Left kidney (tissue), 8 donors: ENCODE measurements at places on chromosomes 1 and 21. TPM values are rescaled to one million over a fixed set of nuclear protein-coding genes. Genes with fewer than 3 reads are reported as not detected.

DNA sequence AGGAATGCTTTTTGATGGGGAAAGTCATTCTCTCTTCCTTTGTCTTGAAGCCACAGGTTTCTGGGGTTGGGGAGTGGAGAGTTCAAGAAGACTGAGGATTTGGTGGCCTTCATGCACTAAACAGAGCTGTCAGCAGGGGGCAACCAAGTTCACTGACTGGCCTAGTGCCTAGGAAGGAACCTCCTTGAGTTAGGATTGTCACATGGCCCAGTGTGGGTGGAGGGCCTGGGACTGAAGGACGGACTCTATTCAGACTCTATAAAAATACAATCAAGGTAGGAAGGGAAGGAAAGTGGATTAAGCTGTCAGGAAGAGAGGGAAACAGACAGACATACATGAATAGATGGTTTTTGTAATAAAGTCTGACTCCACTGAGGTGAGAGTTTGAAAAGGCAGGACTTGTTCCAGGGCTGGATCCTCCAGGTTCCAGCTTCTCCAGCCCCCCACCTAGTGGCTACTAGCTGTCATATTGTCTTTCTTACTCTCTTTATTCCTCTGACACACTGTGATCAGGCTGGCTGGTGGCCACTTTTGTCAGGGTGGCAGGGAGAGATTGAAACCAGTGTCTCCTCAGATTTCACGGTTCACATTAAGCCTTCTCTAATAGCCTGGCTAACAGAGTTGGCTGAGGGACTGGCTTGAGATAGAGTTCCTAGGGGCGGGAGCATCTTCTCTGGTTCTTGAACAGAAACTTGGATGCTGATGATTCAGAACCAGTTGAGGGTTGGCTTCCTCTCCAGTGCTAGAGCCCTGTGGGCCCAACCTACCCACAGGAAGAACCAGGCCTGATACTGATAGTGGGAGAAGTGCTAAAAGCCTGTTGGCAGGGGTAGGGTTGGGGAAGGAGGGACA lies 4.1 kb upstream of the SH3BGRL3 start:
- DNase-seq: peak; percentile 76

DNA sequence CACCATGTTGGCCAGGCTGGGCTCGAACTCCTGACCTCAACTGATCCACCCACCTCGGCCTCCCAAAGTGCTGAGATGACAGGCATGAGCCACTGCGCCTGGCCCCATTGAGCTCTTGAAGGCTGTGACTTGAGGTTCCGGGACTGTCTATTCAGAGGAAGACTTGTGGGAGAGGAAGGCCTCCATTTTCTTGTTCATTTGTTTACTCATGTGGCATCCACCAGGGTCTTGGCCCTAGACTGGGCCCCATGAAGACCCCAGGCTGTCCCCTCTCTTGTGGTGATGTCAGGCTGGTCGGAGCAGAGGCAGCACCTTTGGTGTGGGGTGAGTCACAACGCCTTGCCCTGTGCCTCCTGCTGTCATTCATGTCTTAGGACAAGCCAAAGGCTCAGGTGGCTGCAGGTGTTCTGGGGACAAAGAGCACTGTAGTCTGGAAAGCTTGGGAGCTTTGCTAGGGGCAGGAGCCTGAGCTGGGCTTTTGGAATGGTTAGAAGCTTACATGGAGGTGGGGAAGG lies 224.6 kb upstream of the C1orf174 start:
- no peak for DNase-seq

The GLIS1 gene
- 2.5 TPM for polyA plus RNA-seq

DNA sequence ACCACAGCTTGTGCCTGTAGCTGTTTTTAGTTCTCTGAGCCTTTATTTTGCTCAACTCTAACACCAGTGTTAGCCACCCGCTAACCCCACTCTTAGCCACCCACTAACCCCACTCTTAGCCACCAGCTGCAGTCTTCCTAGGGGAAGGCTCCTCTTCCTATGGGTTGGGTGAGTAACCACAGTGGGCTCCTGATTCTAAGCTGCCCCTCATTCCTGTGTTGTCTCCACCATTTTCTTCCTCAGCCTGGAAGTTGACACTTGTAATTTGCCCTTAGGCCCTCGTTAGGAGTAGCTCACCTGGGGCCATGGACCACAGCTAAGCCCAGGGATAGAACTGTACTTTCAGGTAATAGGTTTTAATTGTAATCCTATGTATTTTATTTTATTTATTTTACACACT lies 782.9 kb upstream of the TPTE start:
- DNase-seq: no peak

- DNase-seq: no peak
Observed at GRCh38 chr1:145961425-145962156, 2.8 kb downstream of the ANKRD34A start.

DNA sequence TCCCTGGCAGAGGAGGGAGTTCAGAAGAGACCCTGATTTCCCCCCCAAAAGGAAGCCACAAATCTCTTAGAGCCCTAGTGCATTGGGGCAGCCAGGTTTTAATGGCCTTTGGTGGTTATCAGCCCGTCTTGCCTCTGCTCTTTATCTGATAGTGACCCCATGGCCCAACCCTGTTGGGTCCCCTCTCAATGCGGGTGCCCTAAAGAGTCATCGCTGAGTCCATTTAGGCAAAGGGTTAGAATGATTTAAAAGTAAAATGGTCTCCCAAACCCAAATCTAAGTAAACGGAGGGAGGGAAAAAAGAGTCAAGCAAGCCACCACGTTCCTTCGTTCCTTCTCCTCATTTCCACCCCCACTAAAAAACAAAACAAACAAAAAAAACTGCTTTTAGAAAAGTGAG lies 164.0 kb downstream of the RUNX1 start:
- no peak for DNase-seq

DNA sequence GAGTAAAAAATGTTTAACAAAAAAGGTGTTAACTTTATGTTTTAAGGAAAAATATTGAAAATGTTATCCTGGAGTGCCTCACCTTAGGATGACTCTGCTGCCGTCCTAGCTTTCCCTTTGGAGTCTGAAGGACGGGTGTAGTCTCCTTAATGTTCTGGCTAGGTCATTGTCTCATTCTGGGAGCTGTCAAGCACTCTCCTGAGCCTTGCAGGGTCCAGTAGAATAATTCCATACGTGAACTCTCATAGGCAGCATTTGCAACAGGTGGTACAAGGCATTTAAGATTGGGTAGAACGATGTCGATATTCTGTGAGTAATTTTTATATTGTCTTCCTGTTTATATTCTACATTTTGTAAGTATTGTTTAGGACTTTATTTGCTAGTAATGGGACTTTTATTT lies 283.6 kb upstream of the C1orf105 start:
- no peak for DNase-seq

GRCh38 chr1:97163591-97164275 lies 442.1 kb downstream of the PTBP2 start:
- DNase-seq: no peak

GRCh38 chr21:31203431-31204054 lies 140.5 kb downstream of the TIAM1 start:
- DNase-seq: no peak

The RGS8 gene
- 0.12 TPM for polyA plus RNA-seq

The FAM110D gene
- 0.63 TPM for polyA plus RNA-seq

DNA sequence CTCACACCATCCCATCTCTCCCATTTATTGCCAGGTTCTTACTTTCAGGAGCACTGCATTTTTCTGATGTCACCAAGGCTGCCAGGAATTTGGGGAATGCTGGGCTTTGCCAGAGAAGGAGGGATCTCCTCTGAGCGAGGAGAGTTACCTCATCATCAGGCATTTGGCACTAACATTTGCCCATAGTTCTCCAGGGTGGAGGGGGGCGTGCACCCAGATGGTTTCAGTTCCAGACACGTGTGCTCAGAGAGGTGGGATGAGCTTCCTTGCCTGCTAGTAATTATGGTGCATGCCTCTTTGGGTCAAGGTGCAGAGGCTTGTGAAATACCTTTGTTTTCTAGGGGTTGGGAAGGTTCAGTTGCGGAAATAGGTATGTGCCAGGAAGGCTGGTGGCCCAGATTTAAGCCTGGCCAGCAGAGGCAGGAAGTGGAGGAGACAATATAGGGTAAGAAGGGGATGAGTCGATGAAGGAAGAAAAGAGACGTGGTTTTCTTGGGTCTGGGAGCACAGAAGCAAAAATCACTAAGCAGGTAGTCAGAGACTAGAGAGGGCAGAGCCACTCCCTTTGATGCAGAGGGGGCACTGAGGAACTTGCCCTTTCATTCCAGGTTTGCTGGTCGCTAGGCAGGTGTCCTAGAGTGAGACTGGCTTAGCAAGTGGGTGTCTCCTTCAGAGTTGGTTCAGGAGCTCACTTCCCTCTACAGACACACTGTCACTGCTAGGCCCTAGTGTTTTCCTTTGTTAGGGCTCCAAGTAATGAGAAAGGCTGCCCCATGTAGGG lies 7.2 kb downstream of the TUFT1 start:
- peak; percentile 27 for DNase-seq

GRCh38 chr1:115457289-115457688 lies 119.2 kb upstream of the NGF start:
- peak; percentile 25 for DNase-seq

GRCh38 chr1:155062702-155063411 lies 683 bp upstream of the EFNA4 start:
- DNase-seq: no peak

The ORC1 gene
- polyA plus RNA-seq: 10.4 TPM

The SLC2A5 gene
- polyA plus RNA-seq: 0.88 TPM

DNA sequence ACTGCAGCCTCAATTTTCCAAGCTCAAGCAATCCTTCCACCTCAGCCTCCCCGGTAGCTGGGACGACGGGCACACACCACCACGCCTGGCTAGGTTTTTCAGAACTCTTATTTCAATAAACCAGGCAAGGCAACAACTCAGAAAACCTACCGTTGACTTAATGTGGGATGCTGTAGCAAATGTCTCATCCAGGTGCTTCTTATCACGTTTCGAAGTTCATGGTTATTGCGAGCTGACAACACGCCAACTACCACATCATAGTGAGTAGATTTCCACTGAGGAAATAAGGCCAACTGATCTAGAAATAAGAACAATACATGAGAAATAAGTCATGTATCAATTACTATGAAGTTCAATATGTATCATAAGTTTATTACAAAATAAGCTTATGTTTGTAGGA lies 9.7 kb downstream of the B3GALNT2 start:
- no peak for DNase-seq

- no peak for DNase-seq
Observed at GRCh38 chr1:180310095-180310494, 80.0 kb downstream of the LHX4 start.

DNA sequence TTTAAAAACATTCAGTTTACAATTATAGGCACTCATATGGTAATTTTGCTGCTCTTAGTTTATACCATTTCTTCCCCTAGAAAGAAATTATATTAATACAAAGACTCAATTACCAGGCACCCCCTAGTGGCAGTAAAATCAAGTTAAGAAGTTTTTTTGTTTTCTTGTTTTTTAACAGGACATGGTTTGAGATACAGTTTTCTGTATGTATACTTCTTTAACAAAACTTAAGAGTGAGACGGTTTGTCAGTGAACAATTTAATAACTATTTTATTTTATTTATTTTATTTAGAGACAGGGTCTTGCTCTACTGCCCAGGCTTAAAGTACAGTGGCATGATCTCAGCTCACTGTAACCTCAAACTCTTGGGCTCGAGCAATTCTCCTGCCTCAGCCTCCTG lies 224.6 kb downstream of the FAF1 start:
- DNase-seq: peak; percentile 10

DNA sequence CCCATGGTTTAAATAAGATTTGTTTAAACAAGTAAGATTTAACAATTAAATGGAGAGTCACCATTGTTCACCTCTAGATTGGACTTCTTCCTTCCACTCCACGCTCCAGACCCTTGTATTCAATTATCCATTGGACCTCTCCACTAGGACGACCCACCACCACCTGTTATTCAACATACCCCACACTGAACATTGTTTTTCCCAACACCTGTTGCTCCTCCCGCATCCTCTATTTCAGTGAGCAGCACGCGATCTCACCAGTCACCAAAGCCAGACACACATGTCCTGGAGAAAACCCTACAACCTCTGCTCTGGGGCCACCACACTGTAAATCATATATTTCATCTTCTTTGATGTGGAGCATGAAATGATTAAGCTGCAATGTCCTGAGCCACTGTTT lies 28.6 kb downstream of the ATP8B2 start:
- DNase-seq: no peak

The CD101 gene
- polyA plus RNA-seq: 3.6 TPM

- DNase-seq: peak; percentile 36
Observed at GRCh38 chr1:31007462-31007991, 58.0 kb downstream of the PUM1 start.

The CSF3R gene
- 5.2 TPM for polyA plus RNA-seq

GRCh38 chr1:238484121-238484520 lies 593.4 kb upstream of the ZP4 start:
- DNase-seq: no peak

The TBX15 gene
- polyA plus RNA-seq: 0.35 TPM
